ENCODE measurements at places on chromosomes 6 and 20.

DNA sequence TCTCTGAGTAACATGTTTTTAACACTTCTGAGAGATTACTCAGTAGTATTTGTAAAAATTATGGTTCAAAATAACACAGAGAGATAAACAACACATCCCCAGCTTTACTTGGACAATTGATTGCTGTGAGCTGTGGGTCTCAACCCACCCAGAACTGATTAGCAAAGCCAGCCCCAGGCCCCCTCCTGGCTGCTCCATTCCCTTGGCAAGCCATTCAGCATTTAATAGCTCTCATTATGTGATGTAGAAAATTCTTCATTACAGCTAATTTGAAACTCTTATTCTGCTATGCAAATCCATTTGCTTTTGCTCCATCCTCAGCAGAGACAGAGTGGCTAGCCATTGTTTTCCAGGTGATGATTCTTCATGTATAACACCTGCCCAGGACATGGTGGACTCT is 16.6 kb upstream of the SIRT5 start:
- DNase-seq = no peak

GRCh38 chr6:106216527-106216926 is 109.0 kb downstream of the ATG5 start:
- no peak for DNase-seq

GRCh38 chr20:53769041-53769440 is 175.4 kb upstream of the ZNF217 start:
- no peak for DNase-seq

DNA sequence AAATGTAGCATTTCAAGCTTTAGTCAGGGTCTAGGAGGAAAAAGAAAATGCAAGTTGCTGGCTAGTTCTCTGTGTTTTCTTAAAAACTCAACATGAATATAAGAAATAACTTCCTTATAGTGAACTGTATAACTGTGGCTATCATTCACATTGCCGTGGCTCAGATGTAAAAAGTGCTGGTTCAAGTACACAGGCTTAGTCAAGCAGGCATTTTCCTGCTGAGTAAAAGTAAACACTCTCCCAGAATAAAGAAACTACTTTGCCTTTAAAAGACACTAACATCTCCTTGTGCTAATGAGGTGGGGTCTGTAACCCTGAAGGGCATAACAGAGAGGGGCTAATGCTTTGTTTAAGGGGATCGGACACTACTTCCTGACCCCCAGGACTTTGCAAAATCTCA is 3.3 kb downstream of the ATP5F1E start:
- DNase-seq = no peak

DNA sequence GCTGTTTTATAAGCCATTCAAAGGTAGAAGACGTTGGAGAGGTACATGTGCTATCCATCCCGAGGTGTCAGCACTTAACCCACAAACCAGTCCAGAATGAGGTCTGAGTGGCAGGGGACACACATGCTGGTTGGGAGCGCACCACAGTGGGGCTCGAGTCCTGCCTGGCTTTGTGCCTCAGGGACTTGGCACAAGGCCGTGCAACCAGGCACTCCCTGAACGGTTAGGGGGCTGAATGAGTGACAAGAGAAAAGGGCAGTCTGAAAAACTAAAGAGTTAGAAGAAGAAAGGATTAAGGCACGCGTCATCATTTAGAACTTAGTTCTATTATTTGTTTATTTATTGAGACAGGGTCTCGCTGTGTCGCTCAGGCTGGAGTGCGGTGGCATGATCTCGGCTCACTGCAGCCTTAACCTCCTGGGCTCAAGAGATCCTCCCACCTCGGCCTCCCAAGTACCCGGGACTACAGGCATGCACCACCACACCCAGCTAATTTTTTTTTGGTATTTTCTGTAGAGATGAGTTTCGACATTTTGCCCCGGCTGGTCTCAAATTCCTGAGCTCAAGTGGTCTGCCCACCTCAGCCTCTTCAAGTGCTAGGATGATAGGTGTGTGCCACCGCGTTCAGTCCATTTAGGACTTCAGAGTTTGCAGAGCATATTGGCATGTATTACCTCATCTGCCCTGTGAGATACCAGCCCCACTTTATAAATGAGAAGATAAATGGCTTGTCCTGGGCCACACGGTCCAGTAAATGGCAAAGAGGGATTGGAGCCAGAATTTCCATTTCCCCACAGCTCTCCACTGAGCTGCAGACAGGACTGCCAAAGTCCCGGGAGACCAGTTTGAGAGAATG is 47.4 kb upstream of the IRF4 start:
- DNase-seq = peak; percentile 65

DNA sequence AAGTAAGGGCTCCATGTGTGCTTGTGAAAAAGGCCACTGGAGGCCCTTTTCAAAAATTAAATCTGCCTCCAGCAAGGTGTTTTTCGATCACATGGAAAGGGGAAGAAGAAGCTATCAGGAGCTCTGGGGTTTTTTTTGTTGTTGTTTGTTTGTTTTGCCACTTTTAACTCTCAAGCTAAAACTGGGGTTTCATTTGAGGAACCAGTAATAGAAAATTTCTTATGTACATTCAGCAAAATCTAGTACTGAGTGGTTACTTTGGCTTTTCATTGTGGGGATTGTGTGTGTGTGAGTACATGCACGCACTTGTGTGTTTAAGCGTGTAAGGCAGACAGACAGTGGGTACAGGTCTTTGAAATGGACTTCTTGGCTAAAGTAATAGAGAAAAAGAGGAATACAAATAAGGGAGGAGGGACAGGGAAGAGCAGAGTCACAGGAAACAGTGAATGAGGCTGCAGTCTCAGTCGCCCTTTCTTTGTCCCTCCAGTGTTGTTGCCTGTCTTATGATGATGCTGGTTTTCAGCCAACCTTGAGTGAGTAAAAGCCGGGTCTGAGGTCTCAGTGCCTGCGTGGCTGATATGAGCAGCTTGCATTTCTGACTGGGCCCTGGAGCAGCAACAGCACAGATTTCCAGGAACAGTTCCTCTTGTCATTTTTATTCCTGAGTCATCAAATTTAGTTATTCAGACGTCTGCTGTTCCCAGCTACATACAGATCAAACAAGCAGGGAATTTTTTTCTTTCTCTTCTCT is 26.2 kb downstream of the SLC16A10 start:
- DNase-seq = no peak

DNA sequence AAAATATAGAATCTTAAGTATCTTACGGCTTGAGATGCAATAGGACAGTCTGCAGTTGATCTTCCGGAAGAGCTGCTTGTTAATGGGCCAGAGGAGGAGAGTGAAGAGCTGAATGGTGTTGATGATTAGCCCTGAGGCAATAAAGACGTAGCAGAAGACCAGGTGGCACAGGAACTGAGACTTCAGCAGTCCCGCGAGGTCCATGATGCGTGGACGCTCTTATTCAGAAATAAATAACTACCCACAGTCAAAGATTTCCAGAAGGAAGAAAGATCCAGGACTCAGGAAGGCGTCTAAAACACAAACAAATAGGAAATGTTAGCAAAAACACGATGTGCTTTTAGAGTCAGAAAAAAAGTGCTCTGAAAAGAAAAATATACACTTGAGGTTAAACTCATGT is 41.9 kb downstream of the AGPAT4 start:
- DNase-seq = no peak

DNA sequence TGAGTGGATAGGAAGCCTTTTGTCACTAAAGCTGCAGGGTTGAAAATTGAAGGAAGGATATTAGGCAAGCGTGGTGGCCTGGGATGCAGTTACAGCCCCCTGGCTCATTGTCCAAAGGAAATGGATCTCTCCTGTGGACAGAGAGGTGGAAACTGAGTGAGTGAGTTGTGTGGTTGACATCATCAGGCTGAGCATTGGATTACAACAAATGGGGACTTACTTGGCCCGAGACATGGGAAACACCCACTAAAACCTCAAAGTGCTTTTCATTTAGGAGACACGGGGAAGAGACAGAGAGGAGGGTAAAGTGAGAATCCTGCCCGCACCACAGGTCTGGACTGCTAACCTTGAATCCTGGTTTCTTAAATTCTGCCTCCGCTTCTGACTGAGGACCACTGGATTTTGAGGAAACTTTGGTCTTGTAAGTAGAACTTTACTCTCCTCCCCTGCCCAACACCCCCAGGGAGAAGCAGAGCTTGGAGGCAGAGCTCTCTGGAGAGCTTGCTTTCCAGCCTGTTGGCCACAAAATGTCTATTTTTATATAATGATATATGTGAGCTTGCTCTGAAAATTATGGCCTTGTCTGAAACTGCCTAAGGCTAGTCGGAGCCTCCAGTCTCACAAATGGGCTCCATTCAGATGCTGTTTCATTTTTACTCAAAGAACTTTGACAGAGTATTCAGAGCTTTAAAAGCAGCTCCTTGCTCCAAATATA is at the start of gene PKIG:
PKIG (plus strand) TSS at position 269 of the 715 bp plus-strand sequence. CDS start 31,978 bp downstream, outside the sequence.
- no peak for DNase-seq

- DNase-seq = no peak
Observed at GRCh38 chr6:147449405-147450161, 58.9 kb upstream of the SAMD5 start.

DNA sequence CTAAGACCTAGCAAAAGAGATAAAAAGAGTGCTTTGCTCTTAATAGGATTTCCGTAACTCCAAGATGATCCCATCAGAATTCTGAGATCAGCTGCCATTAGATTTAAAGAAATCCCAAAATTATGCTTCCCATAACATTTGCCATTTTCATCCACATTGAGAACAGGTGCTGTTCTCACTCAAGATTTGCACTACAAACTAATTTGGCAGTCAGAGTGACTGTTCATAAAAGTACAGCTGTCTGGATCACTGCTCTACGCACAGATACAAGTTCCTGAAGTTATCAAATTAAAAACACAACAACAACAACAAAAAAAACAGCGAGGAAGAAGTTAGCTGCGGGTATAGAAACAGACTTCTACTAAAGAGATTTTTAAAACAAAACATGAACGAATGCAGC is 58.1 kb downstream of the ASCC3 start:
- DNase-seq = no peak

DNA sequence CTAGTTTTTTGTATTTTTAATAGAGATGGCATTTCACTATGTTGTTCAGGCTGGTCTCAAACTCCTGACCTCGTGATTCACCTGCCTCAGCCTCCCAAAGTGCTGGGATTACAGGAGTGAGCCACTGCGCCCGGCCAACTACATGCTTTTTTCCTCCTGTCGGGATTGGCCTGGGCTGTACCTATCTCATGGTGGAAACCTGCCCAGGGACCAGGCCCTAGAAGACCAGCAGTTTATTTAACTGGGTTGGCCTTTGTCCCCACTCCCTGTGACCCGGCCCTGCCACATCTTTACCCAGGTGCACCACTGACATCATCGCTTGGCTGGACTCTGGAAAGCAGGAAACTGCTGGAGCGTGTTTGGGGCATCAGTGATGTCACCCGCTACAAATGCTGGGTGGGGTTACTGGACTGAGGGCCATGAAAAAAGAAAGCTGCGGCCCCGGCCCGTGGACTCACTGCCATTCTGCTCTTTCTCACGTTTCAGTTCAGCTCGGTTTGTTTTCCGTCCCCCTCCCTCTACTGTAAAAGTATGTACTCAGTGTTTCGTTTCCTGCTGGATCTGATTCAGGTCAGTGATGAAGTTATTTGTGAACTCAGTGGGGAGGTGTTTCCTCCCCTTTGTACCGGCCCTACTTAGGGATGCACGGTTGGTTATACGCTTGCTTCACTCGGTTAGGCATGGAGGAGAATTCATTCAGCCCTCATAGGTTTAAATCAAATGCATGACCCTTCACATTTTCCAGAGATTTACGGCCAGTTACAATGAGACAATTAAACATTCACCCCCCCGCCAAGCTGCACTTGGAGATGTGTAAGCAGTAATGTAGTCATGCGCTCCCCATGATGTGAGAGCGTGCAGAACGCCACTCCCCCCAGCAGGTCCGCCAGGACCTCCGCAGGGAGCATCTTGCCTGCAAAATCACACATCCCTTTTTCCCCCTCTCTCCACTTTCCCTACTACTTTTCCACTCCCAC is 179.3 kb downstream of the MTHFD1L start:
- peak; percentile 82 for DNase-seq

GRCh38 chr20:36092398-36093024 is 62.0 kb upstream of the EPB41L1 start:
- DNase-seq = peak; percentile 67

DNA sequence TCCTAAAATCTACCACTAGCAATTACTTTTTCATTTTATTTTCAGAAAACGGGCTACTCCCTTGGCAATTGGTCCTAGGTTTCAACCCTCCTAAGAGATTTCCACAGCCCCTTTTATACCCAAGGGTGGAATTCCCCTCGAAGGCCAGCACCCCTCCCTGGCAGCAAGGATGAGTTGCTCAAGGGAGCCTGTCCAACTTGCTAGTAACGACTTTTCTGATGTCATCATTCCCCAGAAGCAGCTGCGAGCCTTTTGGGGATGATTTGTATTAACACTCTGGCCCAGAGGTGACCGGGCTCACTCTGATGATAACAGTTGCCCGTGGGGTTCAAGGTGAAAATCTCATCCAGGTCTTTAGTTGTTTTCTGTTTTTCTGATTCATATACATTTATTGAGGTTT is 30.7 kb upstream of the NAA20 start:
- DNase-seq = no peak

GRCh38 chr6:19824058-19824807 is 12.9 kb upstream of the ID4 start:
- no peak for DNase-seq

- peak; percentile 76 for DNase-seq
Observed at GRCh38 chr6:710601-711571, 17.9 kb upstream of the EXOC2 start.

DNA sequence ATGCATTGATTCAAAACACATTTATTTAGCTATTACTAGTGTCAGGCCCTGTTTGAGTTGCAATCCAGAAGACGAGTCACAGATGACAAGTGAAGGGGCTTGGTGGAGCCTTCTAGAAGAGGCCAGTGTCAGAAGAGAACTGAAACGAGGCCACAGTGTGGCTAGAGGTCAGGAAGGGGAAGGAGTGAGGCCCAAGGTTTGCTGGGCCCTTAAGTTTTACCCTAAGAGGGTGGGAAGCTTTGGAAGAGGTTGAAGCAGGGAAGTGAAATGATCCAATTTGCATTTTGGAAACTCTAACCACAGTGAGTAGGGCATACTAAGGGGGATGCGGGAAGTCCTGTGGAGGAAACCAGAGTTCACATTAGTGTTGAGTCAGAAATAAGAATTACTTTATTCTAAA is 25.0 kb downstream of the TTK start:
- no peak for DNase-seq

- DNase-seq = no peak
Observed at GRCh38 chr6:114404339-114404955, 61.6 kb upstream of the HS3ST5 start.

- DNase-seq = peak; percentile 72
Observed at GRCh38 chr6:29723666-29724588, 693 bp downstream of the HLA-F start.

DNA sequence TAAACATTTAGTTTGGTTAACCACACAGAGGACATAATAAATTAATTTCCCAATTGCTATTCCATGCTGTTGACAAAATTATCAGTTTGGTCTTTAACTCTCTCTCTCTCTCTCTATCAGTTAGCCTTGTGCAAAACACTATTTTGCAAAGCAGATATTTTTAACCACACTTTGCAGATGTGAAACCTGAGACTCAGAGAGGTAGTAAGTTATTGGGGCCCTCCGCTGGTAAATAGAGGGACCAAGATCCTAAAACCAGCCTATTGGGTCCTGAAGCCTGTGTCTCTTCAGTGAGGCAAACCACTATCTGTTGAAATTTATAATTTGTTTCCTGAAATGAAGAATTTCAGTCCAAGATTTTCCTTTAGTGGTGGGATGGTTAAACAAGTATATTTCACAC is 231.0 kb downstream of the SOD2 start:
- DNase-seq = no peak
